HT1080 (cell line): ENCODE measurements at places on chromosomes 3 and 15. TPM values are rescaled to one million over a fixed set of nuclear protein-coding genes. Genes with fewer than 3 reads are reported as not detected.

DNA sequence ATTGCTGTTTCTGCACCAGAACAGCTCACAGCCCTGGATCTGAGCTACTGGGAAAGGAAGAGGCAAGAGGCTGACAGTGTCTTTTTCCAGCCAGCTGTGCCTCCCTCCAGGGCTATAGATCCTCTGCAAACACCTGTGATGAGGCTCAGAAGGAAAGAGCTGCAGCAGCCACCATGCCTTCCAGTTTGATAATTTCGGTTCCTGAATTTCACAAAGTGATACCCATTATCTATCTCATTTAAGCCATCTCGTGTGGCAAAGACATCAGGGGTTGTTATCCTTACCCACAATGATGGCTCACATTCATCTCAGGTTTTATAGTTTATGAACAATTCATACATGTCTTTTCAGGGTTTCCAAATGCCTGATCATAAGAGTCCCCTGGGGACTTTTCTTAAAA, 1.8 kb upstream of the LARP6 start:
- DNase-seq, result no peak

UPK1B gene
- 0.03 TPM in 1 of 2 replicates, not detected in the other for total RNA-seq

GRCh38 chr3:108090049-108090700, 656 bp downstream of the CD47 start:
- DNase-seq, result peak; percentile 63

- DNase-seq, result no peak
Observed at GRCh38 chr3:179473565-179473964, 22.3 kb upstream of the GNB4 start.

- no peak for DNase-seq
Observed at GRCh38 chr15:73568564-73569280, 64.5 kb downstream of the NPTN start.

DNA sequence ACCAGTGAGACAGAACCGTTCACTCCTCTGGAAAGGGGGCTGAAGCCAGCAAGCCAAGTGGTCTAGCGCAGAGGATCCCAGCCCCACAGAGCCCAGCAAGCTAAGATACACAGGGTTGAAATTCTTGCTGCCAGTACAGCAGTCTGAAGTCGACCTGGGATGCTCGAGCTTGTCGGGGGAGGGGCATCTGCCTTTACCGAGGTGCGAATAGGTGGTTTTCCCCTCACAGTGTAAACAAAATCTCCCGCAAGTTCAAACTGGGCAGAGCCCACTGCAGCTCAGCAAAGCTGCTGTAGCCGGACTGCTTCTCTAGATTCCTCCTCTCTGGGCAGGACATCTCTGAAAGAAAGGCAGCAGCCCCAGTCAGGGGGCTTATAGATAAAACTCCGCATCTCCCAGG, 11.4 kb downstream of the CEP97 start:
- no peak for DNase-seq

GOLGA6L9 gene
- total RNA-seq, result 0.29 and 0.67 TPM in 2 replicates
